Ovary (tissue), 10 donors: ENCODE measurements at places on chromosomes 12 and 14. TPM values are rescaled to one million over a fixed set of nuclear protein-coding genes. Genes with fewer than 3 reads are reported as not detected.

DNA sequence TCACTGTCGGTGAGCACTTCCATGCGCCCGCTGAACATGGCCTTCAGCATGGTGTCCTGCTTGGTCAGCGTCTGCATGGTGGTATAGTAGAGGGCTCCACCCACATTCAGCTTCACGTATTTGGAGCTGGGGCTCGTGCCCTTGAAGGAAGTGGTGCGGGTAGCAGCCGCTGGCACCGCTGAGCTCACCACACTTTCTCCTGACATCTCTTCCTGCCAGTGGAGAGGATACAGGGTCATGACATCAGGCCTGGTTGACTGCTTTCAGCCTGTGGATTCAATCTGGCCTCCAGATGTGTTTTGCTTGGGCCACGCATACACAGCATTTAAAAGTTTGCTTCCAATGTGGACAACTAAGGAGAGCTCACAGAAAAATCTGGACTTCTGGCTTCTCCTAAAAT lies 7.6 kb downstream of the KCTD10 start:
- H3K27me3 ChIP-seq, result no peaks in the 10 kb centered on the region
- no peaks in the 10 kb centered on the region for H3K36me3 ChIP-seq
- no peak overlapping the region for H3K27ac ChIP-seq
- peaks cover 1% of the 10 kb centered on the region for H3K4me1 ChIP-seq

DNA sequence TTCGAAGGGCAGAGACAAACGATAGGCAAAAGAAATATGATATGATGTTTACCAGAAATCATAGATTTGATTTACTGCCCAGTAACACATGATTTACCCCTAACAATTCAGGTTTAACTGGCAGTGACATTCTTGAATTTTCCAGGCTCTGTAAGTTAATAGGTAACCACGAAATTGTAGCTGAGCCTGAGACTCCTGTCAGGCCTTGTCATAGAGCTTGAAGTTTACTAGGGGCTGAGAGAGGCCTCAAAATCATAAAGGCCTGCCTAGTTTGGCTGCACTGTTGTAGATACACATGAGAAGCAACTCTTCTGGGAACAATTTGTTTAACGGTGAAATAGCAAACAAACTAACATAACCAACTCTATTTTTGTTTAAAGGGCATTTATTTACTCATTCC lies 3.3 kb downstream of the ERP27 start:
- H3K4me3 ChIP-seq, result no peak overlapping the region
- H3K4me1 ChIP-seq, result no peaks in the 10 kb centered on the region
- H3K36me3 ChIP-seq, result no peaks in the 10 kb centered on the region

DNA sequence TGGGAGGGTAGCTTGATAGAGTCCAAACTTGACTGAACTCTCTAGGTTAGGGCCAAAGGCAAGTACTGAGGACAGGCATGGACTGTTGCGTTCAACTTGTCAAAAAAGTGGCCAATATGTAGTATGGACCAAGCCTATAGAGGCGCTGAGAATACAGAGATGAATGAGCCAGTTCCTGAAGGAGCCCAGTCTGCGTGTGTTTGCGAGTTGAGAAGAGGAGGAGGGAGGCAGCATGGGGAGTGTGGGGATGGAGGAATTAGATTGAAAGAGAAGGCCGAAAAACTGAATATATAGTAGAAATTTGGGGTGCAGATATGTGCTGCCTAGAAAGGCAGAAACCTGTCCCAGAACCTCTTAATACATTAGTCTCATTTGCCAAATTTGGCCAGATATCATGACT lies 412.4 kb downstream of the PCNX1 start:
- no peaks in the 10 kb centered on the region for H3K36me3 ChIP-seq
- no peaks in the 10 kb centered on the region for H3K27me3 ChIP-seq
- H3K4me3 ChIP-seq, result peak overlapping the region; percentile 84
- no peak for DNase-seq
- H3K4me1 ChIP-seq, result no peaks in the 10 kb centered on the region

DNA sequence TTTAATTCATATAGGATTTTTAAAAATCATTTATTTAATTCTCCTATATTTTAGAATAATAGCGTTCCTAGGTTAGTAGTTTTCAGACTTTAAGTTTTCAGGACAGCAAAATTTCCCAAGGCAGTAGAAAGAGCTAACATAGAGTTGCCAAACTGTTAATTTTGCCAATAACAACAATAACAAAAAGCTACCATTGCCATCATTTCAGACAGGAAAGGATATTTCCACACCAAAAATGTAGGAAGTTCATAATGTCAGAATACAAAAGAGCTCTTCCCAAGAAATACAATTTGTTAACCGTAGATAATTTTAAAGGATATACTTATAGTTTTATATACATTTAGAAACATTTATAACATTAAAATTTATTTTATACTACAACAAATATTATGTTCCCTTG lies 81.4 kb upstream of the EEA1 start:
- no peak for DNase-seq
- H3K4me3 ChIP-seq, result no peak overlapping the region
- H3K27me3 ChIP-seq, result no peaks in the 10 kb centered on the region
- no peak overlapping the region for H3K27ac ChIP-seq
- H3K4me1 ChIP-seq, result peaks cover 4% of the 10 kb centered on the region

The FZD10 gene
- 2.3 TPM for total RNA-seq

The SLC24A4 gene
- total RNA-seq, result 0.51 TPM

The NEUROD4 gene
- not detected for total RNA-seq
